ENCODE measurements at places on chromosomes 1 and 21.
A peak's percentile ranks its signal among the peaks of the same experiment; 100 is the strongest.

DNA sequence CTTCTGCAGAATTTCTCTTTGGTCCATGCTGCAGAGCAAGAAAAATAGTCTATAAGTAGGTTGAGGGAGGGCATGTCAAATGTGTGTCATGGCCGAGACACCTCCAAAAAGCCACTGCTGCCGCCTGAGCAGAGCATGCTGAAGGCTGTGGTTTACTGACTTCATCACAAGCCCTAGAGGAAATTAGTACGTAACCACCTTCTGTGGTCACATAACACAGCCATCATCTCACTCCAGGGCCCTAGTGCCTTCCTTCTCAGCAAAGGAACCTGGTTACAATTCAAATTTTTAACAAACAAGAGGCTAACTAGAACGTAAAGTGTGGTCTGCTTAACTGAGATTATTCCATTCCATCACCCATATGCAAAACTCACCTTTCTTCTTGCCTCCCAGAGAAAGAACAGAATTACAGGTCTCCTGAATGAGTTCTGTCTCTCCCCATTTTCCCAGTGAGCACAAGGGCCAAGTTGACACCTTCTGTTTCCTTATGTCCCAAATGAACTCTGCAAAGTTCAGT is at the start of gene PTPN22:
Gene PTPN22, minus strand, starts transcription at position 116 of the 517 bp plus-strand sequence.
- DNase-seq, result no peak

- DNase-seq, result no peak
Measured at GRCh38 chr1:200364831-200365230, 45.0 kb downstream of the ZNF281 start.

DNA sequence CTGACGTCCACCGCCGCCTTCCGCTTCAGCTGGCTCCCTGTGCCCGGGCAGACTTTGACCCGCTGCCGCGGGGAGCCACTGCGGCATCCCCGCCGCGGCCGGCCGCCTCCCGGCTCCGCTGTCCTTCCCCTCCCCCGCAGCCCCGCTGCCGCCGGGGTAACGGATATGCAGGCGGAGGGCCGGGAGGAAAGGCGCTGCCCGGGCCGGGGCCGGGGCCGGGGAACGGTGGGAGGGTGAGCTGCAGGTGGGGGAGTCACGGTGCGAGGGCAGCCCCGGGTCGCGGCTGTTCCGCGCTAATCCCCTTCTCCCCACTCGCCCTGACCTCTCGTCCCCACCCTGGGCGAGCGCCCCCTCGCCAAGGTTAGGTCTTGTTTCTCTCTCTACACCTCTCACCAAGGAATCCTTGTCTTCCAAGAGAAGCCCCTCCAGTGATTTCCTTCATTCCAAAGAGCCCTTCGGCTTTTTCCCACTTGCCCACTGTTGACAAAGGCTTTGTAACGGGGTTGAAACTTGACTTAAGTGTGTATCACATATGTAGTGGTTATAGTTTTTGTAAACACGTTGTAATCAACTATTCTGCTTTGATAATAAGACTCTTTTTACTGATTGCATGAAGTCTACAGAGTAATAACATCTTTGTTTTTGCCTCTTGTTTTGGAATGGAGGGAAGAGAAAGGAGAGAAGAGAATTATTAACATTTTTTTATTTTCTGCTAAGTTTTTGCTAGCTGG is 669 bp downstream of the XPR1 start:
- DNase-seq, result peak; percentile 42

DNA sequence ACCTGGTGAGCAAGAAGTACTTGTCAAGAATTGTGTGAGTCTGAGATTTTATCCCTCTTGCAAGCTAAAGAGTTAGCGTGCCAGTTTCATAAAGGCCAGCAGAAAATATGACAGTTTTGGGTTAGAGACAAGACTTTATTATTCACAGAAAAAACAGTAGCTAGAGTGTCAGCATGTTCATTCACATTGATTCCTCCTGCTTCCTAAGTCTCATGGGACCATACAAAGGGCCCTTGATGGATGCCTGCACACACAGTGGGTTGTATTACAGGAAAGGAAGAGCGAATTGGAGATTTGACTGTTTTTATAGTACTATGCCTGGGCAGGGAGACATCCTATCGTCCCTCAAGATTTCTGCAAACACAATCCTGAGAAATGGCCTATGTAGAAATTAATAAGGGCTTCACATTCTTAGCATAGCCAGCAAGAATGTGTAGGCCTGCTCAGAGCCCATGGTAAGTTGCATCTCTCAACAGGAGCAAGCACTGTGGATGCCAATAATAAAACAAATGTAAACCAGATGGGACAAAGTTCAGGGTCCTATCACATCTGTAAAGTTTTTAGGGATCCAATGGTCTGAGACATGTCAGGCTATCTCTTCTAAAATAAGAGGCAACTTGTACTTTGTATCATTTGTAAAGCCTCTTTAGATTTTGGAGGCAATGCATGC is 4.0 kb upstream of the ASPM start:
- no peak for DNase-seq

GRCh38 chr1:170247751-170248521 is 102.2 kb downstream of the NTMT2 start:
- no peak for DNase-seq

DNA sequence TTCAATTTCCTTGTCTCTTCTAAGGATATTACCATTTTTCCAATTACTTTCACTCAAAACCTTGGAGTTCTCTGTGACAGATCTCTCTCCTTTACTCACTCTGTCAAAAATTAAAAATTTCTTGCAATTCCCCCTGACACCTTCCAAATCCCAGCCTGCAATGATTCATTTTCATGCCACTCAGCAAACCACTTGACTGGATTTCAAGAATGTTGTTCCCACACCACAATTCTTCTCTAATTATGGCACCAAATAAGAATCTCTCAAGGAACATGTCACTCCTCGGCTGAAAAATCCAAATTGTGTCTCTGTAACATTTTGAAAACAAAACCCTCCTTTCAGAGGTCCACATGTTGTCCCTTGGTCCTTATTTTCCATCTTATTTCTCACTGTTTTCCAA is 438.9 kb upstream of the ZP4 start:
- no peak for DNase-seq

- peak; percentile 20 for DNase-seq
Measured at GRCh38 chr1:213759359-213760181, 228.2 kb upstream of the PROX1 start.

DNA sequence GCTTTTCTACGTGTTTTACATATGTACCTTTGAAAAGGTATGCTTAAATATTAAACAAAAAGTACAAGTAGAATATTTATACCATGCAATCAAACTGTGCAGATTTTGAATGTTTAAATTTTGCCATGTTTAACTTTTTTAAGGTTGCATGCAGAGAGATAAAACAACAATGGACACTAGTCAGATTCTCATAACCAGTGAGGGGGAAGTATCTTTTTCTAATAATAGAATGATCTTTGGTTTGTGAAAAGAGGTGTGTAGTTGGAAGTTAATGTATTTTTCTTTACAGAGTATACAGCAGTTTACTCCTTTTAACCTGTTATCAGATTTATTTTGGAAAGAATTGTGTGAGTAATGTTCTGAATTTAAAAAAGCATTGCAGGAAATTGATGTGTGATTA is 27.1 kb downstream of the POU2F1 start:
- DNase-seq, result no peak

DNA sequence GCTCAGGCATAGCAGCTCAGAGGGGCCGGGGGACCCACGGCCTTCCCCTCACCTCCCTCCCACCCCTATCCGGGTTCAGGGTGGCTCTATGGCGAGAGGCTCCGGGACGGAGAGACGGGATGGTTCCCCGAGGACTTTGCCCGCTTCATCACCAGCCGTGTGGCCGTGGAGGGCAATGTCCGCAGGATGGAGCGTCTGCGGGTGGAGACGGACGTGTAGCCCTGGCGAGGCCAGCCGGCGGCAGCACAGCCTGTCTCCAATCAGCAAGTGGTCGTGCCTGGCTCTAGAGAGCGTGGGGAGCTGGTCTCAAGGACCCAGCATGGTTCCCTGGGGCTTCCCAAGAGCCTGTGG is 25.9 kb downstream of the ARHGEF16 start:
- DNase-seq, result no peak

GRCh38 chr1:204356997-204357396 is 2.7 kb downstream of the PLEKHA6 start:
- DNase-seq, result no peak

DNA sequence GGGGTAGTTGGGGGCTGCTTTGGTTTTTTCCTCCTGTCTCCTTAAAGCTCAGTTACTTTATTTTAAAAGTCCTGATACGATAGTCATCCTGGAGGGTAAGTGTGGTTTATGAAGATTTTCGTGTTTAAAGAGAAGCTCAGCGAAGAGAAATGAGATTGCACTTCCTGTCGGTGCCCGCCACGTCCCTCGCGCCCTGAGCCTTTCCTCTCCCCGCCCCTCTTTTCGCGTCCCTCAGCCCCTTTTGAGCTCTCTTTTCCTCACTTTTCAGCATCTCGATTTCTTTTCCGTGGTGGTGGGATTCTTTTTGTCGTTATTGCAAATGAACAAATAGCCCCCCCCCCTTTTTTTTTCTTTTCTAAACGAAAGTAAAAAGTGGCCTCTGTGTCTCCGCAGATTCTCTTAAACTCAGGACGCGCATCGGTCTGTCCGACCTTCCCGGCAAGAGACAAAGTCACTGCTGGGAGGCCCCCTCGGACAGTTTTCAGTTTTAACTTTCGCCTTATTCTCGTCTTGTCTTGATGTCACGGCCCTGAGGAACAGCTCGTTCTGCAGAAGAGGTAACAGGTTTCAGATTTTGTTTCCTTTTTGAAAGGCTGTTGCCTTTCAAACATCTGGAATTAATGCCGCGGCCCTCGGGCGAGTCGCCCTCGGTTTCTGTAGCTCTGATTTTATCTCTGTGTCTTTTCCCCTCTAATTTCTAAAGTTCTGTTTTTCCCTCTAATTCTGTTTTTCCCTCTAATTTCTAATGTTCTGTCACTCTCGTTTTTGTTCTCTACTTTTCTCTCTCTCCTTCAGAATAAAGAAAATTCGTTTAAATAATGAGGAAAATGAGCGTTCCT is 1.0 kb upstream of the DMRTA2 start:
- peak; percentile 42 for DNase-seq

DNA sequence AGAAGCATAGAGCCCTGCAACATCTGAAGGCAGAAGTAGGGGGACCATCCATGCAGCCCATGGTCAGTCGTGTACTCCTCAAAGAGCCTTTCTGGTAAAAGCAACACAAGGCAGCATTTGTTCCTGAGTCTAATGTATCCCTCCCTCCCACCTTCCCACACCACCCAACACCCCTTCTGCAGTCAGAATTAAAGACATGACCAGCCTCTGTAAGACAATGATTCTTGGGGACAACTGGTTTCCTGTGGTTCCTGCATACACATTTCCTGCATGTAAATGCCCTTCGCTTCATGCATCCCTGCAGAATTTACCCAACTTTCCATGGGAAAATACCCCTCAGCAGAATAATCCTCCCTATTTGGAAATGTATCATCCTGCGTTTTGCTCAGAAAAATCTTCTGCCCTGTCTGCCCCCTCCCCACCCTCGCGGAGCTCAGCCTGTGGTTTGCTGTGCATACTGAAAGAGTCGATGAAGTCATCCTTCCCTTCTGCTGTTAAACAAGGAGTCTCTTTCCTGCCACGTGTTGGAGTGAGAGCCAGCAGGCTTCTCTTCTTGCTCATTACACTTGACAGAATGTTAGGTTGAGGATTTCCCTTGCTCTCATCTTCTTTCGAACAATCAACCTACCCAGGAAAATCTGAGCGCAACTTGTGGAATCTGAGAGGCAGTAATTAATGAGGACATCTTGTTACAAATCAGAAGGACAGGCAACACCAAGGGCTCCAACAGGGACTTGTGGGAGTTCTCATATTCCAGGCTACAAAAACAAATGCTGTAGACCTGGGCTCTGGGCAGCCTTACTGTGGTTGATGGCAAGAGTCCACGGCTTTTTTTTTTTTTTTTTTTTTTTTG is 4.7 kb downstream of the TNN start:
- no peak for DNase-seq

DNA sequence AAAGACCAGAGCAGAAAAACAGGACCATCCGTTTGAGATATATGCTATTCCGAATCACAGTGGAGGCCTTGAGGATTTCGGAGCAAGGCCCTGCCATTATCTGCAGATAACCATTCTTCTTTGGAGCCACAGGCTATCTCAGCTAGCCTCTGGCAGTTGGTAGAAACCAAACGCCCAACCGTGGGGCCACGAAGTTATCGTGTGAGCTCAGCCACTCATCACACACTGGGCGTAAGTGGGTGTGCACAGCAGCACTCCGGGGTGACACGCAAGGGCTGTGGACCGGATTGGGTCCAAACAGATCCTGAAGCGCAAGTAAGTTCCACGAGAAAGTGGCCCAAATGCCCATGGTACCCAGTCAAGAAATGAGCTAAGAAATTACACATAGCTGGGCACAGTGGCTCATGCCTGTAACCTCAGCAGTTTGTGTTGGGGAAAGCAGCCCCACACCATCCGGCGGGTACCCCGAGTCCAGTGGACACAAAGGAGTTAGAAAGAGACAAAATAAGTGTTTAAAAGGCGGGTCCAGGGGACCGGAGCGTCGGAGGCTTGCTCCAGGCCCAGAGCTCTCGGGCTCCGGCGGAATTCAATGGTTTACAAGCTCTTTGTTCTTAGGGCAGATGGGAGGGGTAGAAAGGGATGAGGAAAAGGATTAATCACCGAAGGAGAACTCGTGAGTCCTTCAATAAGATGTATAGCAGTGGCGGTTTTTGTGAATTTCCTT is 130.6 kb downstream of the LIPI start:
- DNase-seq, result no peak

DNA sequence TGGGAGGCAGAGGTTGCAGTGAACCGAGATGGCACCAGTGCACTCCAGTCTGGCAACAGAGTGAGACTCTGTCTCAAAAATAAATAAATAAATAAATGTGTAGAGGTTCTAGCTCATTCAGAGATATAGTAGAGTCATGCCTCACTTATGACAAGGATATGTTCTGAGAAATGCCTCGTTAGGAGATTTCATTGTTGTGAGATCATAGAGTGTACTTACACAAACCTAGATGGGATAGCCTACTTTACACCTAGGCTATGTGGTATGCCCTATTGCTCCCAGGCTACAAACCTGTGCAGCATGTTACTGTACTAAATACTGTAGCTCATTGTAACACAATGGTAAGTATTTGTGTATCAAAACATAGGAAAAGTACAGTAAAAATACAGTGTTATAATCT is 155.3 kb upstream of the JUN start:
- no peak for DNase-seq

GRCh38 chr1:19062258-19063029 is 106.0 kb upstream of the IFFO2 start:
- no peak for DNase-seq

DNA sequence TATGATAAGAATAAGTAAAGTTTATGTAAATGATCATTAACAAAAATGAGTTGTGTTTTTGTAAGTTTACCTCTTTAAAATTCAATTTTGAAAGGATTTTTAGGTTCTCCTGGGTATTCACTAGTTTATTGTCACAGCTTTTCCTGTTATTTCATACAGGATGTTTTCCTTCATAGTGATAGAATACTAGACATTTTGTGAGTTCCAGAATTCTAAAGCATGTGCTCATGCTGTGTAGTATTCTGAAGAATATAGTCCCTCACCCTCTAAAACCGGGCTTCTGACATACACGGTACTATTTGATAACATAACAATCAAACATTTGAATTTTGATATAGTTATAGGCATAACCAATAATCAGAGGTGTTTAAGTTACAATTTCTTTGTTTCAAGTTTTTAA is 10.7 kb downstream of the LRRC8C start:
- no peak for DNase-seq

Data from NCI-H774 (cell line).